ENCODE measurements at places on chromosomes 13 and 19.

DNA sequence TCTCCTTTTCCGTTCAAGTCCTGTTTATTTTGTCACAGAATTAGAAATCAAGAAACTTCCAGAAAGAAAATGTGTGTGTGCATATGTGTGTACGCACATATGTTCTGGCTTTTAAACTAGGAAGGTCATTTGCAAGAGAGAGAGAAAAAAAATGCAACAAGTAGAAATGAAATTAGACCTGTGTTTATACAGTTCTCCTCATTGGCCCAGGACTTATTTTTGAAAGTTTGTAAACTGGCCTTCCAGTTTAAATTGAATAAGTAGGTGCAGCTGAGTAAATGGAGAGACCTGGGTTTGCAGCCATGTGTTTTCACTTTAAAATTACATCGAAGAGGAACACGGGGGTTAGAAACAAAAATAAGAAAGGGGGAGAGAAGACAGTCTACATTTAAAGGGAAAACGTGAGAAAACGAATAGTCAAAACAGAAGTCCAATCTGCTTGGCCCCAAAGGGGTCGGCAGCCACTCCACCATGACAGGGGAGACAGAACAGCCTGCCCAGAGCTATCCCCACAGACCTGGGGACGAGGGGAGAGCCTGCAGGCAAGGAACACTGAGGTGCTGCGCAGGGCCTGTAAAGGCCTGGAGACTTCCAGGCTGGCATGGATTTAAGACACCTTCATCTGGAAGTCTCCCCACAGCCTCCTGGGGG, 216.8 kb upstream of the MAB21L1 start:
- no peak for DNase-seq

DNA sequence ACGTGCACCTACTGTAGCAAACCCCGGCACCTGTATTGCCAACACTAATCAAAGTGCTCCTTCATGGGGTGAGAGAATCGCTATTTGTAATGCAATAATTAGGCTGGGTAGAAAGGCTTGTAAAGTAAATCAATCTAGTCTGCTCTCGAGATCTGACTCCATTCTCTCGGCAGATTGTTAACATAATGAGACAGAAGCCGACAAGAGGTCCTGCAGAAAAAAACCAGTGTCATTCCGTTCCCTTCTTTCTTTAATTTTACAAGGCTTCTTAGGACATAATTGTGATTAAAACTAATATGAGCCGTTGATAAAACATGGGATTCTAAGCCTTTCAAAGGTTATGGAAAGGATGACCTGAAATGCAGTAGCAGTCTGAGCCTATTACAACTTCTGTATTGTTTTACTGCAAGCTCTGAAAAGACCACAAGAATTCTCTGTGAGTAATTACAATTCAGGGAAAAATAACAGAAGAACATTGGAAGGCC, 530.0 kb downstream of the PCDH9 start:
- DNase-seq: no peak

DNA sequence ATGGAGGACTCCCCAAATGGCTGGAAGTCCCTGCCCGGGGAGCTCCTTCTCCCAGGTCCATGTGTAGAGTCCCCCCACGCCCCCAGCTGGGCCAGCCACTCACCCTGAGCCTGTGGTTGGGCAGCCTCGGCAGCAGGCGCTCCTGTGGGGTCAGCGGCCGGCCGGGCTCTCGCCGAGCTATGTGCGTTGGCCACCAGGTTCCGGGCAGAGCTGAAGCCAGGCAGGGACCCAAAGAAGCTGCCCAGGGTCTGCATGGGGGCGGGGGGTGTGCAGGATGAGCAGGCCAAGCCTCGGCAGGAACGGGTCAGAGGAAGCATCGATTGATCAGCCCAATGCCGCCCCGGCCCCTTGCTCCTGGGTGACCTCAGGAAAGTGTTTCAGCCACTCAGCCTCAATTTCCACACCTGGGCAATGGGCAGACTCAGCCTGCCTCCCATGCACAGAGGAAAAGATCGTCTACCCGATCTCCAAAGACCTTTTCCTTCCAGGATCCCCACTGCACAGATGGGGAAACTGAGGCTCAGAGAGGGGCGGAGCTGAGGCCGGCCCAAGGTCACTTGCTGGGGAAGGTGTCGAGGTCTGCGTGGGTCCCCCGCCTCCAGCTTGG, 732 bp downstream of the PLIN4 start:
- DNase-seq: no peak

DNA sequence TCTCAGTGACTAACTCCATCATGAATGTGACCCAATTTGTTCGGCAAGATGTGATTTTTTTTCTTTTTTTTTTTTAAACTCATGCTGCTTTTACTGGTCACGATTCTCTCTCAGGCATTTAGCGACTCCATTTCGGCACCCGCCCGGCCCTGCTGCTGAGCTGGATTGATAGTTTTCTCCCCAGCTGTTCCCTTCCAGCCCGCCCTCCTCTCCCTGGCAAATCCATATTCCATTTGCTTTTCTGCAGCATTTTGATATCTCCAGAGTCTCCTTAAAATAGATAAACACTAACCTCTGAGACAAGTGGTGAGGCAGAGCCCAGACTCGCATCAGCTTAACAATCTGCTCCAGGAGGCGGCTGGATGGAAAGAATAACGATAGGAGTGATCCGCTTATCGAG, 55.5 kb upstream of the KATNAL1 start:
- DNase-seq: no peak

DNA sequence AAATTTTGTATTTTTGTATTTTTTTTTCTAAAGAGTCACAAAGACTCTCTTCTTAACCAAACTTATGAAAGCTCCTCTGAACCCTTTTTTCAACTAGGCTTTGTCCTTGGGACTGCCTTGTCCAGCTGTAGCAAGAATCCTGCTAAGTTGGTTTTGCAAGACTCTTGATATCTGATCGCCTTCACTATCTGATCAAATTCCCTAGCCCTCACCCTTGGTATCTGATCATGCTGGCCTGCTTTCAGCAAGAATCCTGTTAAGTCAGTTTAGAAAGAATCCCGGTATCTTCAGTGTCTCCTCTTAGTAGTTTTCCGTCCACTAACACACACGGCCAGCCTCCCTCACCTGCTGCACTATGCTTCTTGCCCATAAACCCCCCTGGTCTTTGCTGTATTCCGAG, 1.9 kb upstream of the SIGLEC5 start:
- no peak for DNase-seq

DNA sequence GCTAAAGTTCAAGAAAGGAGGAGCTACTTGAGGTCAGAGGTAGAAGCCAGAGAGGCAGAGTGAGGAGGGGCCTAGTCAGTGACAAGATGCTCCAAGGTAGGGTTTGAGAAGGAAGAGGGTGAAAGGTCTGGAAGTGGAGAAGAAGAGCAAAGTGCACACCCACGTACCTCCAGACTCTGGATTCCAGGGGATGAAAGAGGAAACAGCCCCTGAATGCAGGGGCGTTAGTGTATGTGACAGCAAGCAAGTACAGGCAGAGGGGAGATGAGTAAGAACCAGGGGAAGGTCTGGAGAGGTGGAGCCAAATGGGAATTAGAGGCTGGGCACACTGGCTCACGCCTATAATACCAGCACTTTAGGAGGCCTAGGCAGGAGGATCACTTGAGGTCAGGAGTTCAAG, 8.7 kb downstream of the RPS28 start:
- no peak for DNase-seq

DNA sequence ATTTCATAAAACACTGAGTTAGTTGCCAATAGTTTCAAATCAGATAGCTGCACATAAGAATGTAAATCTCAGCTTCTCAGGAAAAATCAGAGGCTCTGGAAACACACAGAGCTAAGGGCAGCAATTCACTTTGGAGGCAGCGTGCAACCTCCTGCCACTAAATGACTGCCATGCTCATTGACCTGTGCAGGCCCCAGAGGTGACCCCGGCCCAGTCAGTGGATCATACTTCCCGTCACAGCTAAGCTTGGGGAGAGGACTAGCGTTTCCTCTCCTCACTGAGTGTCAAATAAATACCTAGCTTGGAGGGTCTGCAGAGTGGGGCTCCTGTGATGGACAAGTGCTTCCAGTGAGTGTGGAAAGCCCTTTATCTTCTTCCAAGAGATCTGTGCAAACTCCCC, 67.2 kb downstream of the UQCRFS1 start:
- no peak for DNase-seq

GRCh38 chr19:4380254-4380727, 20.1 kb downstream of the SH3GL1 start:
- DNase-seq: no peak

DNA sequence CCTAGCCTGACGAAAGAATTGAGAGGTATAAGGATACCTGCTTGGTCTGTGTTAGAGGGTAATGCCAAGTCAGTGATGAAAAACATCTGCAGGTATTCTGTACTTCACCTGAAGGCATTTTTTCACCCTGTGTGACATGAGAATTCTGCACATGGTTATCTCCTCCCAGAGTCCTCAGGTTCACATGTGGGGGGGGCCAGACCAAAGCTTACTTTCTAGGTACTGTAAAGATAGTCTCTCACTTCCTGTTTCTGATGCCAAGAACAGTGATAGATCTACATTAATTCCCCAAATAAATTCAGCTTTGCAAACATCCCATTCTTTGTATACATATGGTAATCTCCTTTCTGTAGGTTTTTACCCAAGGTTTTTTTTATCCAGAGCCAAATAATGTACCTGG, 53.4 kb downstream of the GPC6 start:
- no peak for DNase-seq

DNA sequence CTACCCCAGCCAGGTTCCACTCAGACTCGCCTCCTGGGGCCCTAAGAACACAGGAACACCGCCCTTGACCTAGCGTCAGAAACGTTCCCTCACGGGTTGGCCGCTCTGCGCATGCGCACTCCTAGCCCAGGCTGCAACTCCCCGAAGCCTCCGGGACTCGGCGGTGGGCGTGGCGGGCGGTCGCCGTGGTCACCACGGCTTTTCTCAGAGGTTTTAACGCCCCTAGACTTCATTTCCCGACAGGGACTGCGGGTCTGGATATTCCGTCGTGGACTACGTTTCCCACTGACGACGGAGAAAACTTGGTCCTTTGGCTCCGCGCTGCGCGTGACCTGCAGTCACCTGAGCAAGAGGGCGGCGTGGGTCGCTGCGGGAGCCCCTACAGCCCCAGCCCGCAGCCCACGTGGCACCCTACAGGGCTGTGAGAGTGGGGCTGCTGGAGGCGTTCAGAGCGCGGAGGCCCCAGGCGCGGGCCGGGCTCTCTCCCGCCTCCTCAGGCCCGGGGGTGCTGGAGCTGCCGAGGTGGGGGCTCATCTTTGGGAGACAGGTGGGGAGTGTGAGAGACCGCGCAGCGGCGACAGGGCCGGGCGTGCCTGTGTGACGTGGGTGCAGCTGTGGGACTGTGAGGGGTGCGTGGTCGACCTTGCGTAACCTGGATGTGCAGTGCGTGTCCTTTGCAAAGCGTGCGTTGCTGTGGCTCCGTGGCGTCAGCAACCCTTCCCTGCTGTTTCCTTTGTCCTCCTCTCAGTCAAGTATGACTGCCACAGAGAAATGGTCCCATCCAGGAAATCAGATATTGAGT, 38.0 kb upstream of the ZNF573 start:
- DNase-seq: no peak

DNA sequence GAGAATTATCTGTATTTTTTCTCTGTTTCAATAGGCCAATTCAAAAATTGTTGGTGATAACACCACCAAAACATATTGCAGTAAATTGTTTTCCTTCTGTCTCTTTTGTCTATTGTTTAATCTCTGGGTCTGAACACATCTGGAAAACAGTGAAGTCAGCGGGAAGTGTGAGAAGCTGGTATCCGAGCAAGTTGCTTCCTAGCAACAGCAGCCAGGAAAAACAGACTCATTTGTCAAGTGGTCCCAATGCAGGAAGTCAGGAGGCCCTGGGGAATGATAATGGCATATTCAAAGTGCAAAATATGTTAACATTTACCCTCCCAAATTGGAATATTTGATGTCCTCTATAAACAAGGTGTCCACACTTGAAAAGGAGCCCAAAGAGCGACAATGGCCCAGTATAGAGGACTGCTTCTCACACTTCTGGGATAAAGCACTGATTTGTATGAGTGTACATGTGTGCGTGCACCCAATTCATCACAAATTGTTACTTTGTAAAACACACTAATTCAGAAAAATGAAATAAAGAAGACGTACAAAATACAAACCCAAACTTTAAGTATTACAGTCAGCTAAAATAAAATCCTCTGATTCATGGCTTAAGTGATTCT, 515.0 kb downstream of the TBC1D4 start:
- no peak for DNase-seq

GRCh38 chr13:109412283-109412901, 374.0 kb downstream of the IRS2 start:
- DNase-seq: no peak

GRCh38 chr19:17246681-17247425, 1.1 kb upstream of the NR2F6 start:
- DNase-seq: no peak

GRCh38 chr13:26495750-26496149, 61.7 kb upstream of the WASF3 start:
- no peak for DNase-seq

DNA sequence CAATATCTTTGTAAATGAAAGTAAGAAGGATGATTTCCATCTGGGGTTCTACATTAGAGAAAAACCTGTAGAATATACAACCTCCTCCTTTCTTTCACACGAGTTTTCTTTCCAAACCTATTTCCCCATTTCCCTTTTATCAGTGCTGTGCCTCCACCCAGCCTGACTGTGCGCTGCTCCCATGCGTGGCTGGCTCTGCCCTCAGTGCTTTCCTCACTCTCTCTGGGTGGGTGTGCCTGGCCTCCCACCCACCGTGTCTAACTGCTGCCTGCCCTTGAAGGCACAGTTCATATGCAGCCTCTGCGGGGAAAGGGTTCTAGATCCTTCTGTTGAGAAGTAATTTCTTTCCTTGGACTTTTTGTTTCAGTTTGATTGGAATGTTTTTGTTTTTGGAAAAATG, 70.7 kb downstream of the PCCA start:
- DNase-seq: no peak

DNA sequence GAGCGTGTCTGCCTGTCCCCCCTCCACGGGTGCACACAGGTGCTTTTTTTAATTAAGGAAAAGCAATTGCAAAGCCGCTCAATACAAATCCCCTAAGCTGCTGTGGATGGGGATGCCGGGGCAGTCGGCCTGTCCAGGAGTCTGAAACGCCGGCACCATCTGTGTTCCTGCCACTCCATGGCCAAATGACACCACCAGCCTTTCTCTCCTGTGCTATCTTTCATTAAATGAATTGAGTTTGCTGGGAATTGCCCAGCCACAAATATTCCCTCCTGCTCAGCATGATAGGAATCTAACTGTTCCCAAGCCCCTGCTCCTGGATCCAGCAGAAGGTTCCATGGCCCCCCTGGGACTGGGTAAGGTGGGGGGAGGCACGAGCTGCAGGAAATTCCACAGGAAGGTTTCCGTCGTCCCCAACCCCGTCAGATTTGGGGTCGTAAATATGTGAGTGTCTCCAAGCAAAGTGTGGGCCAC, 139.2 kb downstream of the KDM4B start:
- no peak for DNase-seq

DNA sequence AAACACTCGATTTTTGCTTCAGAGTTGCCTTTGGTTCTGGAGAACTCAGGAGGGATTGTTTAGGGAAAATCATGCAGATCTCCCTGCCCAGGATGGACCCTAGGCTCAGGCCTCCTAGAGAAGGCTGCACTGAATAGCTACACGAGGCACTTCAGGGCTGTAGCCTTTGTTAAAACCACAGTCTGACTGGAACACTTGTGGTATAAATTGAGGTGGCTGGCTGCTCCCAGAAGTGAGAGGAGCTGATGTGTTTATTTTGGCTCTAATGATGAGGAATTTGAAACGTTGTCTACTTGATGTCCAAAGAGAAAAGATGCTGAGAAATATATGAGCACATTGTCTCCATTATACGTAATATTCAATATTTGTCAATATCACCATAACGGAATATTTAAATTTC, 762.1 kb upstream of the ARGLU1 start:
- DNase-seq: no peak

Measured in AG04449 (cell line).